Eye (tissue), 1 donor: ENCODE measurements at places on chromosomes 3 and 15.

DNA sequence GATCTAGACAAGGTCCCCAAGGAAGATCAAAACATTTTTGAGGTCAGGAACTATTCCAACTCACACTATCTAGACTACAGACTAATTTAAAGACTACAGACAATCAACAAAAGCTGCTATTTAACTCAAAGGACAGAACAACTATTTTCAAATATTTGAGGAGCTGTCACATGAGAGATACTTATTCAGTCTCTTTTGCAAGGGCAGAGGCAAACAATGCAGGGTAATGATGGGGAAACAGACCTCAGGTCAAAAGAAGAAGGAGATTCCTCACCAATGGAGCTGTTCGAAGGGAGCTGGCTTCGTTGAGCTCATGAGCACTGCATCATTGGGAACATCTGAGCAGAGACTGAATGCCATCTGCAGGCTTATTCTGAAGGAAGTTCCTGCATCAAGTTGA is 231.9 kb downstream of the DTWD1 start:
- no peak for DNase-seq

DNA sequence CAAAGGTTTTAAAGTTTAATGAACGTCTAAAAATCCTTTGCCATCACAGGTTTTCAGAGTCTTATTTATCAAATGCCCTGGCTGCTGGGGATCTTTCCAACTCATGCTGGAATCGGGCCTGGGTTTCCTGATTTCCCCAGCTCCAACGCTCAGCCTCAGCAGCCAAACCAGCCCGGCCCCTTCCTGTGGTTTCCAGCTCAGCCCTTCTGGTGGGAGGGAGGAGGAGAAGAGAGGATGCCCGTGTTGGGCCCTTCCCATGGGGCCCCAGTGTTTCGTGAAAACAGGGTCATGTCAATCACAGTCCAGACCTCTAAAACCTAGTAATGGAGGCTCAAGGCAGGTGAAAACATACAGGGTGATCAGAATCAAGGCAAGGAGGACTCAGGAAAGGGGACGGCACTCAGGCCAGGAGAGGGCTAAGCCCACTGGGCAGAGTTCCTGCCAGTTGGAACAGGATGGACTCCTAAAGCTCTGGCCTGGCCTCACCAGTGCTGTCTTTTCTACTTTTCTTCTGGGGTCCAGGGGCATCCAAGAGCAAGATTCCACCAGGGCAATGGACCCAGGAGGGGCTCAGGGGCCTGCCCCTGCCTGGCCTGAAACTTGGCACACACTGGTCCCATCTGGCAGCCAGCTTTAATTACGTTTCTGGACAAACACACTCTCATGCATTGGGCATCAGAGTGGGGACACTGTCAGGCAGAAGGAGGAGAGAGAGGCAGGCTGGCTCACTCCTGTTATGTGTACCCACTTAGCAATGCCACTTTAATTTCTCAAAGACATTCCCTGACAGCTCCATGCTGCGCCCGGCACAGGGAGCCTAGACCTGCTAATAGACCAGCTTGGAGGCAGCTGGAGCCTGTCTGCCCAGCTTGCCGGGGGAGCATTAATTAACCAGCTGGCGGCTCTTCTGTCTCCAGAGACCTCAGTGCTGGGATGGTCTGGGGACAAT is 194.6 kb downstream of the FAM43A start:
- peak; percentile 88 for DNase-seq

- DNase-seq: no peak
Observed at GRCh38 chr3:66644549-66644948, 143.7 kb upstream of the LRIG1 start.

DNA sequence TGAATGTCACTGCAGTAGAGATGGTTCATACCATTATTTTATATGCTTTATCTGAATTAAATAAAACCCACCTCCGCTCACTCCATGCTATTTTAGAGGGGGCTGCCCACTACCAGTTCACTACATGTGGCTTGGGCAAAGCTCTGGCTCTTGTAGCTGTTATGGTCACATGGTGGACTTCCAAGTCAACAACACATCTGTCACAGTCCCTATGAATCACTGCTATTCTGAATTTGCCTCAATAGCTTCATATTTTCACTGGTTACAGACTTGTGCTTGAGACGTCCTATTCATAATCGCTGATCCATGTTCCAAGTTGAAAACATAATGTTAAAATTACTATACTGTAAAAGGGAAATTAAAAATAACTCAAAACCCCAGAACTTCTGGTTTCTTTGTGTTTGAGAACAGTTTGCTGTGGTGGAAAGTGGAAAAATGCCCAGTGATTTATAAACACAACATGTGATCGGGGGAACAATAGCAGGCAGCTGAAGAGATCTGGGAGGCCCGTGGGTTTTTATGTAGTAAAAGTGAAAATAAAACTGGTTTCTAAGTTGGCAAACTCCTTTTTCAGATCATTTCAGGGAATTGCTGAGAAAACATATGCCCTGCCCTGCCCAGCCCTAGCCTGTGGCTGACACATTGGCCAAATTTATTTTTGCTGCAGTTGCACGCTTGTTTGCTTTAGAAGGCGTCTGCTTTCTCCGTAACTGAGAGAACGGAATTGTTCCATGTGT is 128.8 kb upstream of the PRR23C start:
- peak; percentile 54 for DNase-seq

GRCh38 chr15:31275331-31276262 is 51.0 kb upstream of the KLF13 start:
- DNase-seq: no peak
